ENCODE measurements at places on chromosomes 7 and 10.

DNA sequence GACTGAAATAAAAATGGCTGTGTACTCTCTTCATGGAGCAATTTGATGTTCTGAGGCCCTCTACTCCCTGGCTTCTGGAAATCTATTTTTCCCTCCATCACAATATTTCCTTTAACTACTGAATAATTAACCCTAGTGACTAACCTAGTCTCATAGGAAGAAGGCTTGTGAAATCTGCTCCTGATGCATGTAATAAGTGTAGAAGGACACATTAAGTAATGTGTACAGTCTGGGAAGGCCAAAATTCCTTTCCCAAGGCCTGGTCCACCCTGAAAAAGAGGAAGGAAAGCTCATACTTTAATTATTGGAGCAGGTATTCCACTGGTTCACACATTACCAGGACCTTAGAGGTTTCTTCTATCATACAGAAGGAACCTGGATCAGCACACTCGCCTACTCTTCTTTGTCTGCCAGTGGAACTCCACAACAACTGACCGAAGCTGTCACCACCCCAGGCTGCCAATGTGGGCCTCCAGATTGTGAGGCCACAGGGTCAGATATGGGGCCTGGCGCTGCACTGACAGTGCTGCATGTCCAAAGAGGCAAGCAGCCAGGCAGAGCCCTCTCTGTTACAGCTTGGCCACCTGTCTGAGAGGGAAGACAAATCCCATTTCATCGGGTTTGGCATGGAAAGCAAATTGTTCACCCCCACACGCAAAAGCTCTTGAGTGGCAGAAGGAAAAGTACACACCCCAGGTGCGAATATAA lies 54.4 kb upstream of the FAM133B start:
- no peak for DNase-seq

- no peak for DNase-seq
Observed at GRCh38 chr7:142352543-142352942, 94.7 kb upstream of the PRSS58 start.

GRCh38 chr7:84237533-84238173 lies 43.1 kb upstream of the SEMA3A start:
- peak; percentile 53 for DNase-seq

- no peak for DNase-seq
Observed at GRCh38 chr10:102410429-102411073, 8.0 kb downstream of the PSD start.

DNA sequence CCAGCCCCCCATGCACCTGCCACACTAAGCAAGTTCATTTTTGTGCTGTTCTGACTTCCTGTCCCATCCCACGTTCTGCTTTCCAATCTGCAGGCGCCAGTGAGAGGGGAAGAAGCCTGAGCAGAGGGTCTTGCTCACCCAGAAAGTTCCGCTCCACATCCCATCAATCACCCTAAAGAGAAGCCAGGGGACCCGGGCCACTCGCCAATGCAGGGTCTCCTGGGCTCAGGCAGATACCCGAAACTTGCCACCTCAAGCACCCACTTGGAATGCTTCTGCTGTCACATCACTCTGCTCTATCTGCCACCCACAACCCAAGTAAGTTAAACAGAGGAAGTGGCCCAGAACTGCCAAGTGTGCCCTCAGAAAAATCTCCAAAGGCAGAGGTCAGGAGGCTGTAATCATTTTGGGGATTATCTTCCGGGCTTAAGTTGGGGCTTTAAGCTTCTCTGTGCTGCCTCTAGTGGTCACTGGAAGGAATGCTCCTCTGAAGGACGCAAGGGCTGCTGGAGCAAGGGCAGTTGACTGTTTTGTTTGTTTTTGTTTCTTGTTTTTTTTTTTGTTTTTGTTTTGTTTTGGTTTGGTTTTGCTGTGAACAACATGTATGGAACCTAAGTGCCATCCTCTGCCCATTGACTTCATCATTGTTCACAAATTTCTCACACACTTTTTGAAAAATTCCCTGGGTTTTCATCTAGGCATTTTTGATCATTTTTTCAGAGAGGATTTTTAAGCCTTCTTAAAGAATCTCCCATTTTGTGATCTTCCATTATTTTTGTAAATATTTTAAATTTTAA lies 25.5 kb downstream of the PRR15 start:
- no peak for DNase-seq

DNA sequence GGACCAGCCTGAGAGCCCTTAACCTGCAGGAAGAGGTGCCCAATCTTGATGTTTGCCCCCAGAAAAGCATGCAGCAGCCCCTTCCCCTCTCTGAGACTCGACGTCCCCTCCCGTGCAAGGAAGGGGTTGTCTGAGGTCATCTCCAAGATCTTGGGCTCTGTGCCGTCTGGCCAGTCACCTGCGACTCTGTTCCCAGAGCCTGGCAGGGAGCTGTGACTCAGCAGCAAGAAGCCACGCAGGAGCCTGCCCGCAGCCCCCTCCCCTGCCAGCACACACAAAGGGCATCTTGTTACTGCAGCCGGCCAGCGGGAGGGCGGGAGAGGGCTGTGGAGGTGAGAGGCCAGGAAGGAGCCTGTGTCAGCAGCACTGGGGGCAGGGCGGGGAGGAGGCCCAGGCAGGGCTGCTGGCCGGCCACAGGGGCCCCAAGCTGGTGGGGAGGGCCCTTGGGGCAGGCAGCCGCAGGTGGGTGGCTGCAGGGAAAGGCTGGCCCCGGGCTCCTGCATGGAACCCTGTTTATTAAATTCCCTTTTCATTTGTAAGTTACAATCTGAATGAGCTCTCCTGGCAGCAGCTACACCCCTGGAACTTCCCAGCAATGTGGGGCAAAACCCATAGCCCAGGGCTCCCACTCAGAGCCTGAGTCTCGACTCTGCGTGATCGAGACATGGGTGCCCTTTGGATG lies 103.7 kb upstream of the ZMIZ1 start:
- no peak for DNase-seq

GRCh38 chr7:96069401-96069800 lies 252.5 kb downstream of the SLC25A13 start:
- DNase-seq: no peak

DNA sequence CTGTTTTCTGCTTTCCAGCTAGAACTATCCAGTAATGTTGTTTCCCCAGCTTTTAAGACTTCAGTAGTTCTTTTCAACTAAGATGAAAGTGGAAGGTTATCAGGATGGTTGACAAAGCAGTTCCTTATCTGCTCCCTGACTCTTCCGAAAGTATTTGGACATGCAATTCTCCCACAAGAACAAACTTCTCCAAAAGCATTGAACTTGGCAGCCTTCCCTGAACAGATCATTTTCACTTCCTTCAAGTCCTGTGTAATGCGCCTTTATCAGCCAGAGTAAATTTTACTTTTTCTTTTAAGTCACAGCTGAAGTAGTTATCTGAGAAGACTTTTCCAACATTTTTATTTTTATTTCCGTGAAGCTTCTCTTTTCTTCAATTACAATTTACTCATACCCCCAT lies 39.7 kb downstream of the CDC14C start:
- no peak for DNase-seq

- DNase-seq: no peak
Observed at GRCh38 chr10:98470850-98471249, 24.1 kb upstream of the HPS1 start.

DNA sequence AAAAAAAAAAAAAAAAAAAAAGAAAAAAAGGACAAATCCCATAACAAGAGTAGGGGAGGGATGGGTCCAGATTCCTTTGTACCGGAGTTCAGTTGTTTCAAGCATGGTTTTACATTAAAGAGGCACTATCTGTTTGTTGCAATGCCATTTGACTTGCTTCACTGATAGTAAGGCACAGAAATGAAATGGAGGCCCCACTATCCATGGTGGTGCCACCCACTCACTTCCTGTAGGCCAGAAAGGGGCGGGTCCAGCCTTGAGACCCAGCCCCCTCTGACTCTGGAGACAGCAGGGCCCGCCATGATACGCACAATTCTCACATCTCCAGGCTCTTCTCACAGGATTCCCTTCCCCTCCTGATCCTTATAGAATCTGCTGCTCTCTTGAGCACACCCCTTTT lies 100.0 kb downstream of the CLEC2L start:
- DNase-seq: no peak

- no peak for DNase-seq
Observed at GRCh38 chr7:36962367-36962766, 238.1 kb upstream of the AOAH start.

DNA sequence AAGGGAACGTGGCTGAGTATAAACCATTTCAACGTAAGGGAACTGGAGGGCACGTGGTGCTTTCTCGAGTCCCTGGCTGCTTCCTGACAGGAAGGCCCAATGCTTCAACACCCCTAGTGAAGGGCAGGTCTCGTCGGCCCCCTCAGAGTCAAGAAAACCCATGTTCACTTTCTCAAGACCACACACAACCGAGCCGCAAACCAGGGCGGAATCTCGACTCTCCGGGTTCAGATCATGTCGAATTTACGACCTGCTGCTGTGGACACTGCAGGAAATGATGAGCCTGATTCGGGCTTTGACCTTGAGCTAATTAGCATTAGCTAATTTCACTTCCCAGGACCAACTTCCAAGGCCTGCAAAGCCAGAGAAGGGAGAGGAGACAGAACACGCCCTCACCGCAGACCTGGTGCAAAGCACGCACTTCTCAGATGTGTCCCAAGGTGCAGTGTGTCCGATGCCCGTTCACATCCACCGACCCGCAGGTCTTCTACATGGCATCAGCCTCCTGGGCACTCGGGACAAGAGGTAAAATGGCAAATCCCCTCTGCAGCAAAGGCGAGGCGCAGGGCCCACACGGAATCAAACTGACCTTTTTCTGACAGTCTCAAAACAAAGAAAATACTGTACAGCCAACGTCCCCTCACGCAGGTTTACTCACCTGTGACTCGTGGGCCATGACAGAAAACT lies 94.7 kb downstream of the DIP2C start:
- DNase-seq: no peak

DNA sequence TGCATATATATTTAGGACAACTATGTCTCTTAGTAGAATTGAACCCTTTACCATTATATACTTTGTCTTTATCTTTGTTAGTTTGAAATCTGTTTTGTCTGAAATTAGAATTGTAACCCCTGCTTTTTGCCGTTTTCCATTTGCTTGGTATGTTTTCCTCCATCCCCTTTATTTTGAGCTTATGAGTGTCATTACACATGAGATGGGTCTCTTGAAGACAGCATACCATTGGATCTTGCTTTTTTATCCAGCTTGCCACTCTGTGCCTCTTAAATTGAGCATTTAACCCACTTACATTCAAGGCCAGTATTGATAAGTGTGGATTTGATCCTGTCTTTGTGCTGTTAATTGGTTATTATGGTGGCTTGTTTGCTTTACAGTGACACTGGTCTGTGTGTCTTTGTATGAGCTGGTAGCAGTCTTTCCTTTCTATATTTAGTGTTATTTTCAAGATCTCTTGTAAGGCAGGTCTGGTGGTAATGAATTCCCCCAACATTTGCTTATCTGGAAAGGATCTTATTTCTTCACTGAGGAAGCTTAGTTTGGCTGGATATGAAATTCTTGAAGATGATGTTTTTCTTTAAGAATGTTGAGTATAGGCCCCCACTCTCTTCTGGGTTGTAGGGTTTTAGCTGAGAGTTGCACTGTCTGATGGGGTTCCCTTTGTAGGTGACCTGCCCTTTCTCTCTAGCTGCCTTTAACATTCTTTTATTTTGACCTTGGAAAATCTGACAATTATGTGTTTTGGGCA lies 149.5 kb downstream of the AHR start:
- DNase-seq: no peak

- DNase-seq: no peak
Observed at GRCh38 chr7:77699056-77699455, 2.8 kb downstream of the RSBN1L start.

GRCh38 chr10:109966961-109967738 lies 40.6 kb upstream of the ADD3 start:
- DNase-seq: peak; percentile 45

GRCh38 chr7:22576612-22577469 lies 76.9 kb upstream of the STEAP1B start:
- DNase-seq: no peak

DNA sequence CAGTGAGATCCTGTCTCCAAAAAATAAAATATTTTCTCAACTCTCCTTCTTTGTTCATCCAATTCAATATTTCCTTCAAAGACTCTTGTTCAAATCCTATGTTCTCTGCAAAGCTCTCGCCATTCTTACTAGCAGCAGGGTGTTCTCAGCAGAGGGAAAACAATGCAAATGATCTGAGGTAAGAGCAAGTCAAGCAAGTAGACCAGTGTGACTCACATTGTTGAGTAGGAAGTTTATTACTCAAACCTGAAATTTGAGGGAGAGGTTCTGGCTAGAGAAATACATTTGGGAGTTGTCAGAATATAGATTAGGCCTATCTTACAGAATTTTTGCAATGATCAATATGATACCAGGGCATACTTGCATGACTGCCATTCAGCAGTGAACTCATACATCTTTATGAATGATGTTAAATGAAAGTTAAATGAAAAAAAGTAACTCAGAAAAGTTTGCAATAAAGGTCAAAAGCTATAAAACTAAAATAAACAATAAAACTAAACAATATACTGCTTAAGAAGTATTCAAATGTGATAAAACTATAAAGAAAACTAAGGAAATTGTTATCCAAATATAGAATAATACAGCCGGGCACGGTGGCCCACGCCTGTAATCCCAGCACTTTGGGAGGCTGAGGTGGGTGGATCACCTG lies 5.8 kb downstream of the IDE start:
- DNase-seq: no peak

DNA sequence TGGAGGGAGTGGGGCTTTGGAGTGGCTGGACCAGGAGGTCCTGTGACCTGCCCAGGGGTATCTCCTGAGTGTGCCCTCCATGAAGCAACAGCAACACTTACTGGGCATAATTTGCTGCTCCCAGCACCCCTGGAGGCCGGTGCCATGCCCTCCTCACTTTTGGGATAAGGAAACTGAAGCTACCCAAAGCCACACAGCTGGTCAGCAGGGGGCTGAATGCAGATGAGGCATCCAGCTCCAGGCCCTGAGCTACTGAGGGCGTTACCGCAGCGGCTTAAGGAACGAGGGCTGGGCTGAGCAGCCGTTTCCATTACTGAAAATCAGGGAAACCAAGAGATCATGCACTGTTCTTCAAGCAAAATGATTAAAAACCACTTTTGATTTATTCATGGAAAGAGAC lies 408.9 kb downstream of the GLRX3 start:
- no peak for DNase-seq

GRCh38 chr10:75342397-75342796 lies 59.2 kb downstream of the ZNF503 start:
- DNase-seq: no peak

DNA sequence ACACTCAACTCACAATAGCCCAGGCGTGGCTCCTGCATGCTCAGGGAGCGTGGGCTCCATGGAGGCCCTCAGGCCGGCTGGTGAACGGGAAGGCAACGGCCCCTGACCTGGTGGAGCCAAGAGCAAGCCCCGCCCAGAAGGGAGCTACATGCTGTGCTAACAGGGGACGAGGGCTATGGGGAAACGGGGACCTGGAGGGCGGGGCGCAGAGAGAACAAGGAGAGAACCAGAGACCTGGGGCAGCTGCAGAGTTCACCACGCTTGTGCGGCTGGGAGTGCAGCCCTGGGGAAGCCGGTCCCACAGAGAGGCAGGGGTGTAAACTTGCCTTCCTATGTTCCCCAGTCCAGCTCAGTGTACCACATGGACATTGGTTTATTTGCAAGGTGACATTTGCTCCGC lies 69.2 kb upstream of the PPP2R2D start:
- no peak for DNase-seq

GRCh38 chr7:142334236-142334635 lies 76.4 kb upstream of the PRSS58 start:
- no peak for DNase-seq
